ENCODE measurements at places on chromosomes 16 and 17.

GRCh38 chr17:36546418-36547093 lies 1.8 kb downstream of the GGNBP2 start:
- peak; percentile 60 for DNase-seq

DNA sequence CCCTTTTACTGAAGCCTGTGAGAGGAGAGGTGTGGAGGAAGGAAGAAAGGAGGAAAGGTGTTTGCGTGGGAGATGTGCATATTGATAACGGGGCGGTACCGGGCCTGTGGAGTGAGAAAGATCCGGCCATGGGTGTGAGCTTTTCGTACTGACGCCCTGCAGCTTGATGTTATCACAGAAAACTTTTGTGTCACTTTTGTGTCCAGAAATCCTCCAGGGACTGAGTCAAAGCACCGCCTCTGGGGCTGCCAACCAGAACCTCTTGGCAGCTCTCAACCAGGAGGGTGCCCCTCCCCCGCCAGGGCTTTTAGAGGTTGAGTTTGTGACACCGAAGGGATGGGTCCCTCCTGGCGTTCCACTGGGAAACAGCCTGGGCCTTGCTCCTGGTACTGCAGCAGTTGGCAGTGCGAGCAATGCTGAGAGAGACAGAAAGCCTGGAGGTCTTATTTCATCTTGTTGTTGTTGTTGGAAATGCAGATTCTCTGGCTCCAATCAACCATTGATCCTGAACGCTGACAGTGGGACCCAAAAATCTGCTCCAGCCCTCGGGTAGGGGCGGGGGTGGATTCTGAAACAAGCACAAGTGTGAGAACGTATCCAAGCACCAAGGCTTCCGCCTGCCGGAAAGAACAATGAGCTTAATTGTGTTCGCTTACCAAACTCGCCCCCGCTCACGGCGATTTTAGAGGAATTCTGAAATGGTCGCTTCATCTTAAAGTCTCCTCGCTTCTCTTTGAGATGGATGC lies 65.0 kb downstream of the CRISPLD2 start:
- no peak for DNase-seq

DNA sequence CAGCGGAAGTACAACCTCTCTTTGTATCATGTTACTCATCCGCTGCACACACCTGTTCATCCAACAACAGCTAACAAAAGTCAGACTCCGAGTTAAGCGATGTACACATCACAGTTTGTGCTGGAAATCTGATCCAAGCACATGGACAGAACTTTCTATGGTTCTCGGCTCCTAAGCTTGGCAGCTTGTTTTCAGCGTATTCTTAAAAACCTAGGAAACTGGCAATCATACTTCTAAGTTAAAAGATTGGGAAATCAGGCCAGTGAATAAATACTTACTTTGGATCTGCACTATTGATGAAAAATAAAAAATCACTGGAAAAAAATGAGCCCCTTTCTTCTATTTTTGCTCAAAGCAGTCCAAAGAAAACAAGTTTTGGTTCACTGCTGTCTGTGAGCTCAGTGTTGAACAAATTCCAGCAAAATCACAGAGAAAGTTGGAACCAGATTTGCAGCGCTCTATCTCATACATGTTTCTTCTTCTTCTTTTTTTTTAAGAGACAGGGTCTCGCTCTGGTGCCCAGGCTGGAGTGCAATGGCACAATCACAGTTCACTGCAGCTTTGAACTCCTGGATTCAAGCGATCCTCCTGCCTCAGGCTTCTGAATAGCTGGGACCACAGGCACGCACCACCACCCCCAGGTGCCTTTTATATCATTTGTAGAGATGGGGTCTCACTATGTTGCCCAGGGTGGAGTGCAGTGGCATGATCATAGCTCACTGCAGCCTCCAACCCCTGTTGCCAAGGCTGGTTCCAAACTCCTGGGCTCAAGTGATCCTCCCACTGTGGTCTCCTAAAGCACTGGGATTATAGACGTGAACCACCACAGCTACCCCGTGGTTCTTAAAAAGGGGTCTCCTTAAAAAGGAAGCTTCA lies 71.6 kb upstream of the CREBBP start:
- no peak for DNase-seq

DNA sequence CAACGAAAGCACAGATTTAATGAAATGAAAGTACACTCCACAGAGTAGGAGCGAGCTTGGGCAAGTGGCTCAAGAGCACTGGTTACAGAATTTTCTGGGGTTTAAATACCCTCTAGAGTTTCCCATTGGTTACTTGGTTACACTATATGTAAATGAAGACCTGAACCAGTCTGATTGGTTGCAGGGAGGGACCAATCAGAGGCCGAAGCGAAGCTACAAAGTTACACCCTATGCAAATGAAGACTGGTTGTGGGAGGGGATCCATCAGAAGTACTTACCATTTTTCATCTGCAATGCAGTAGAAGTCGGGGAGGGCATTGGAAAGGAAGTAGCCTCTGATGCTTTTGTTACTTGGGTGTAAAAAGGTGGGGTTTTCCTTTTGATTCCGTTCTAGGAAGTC lies 132.0 kb downstream of the PMP22 start:
- no peak for DNase-seq

DNA sequence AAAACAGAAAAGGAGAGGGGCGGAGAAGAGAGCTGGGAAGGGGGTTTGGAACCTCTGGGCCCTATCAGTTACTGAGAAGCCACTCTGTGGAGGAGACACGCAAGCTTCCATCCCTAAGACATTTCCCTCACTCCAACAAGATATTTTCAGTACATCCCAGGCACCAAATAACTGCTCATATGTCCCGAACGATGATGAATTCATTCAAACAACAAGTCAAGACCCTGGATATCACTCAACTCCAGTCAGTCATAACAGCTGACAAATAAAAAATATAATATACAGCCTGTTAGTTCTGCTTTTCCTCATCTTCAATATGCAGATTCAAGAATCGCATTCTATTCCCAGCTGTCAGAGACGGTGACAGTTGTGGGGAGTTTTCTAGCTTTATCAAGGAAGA lies 104.0 kb upstream of the ZFHX3 start:
- DNase-seq = no peak

GRCh38 chr17:34680151-34680550 lies 100.8 kb downstream of the TMEM132E start:
- DNase-seq = no peak

GRCh38 chr16:25912321-25912720 lies 220.6 kb downstream of the HS3ST4 start:
- DNase-seq = no peak

DNA sequence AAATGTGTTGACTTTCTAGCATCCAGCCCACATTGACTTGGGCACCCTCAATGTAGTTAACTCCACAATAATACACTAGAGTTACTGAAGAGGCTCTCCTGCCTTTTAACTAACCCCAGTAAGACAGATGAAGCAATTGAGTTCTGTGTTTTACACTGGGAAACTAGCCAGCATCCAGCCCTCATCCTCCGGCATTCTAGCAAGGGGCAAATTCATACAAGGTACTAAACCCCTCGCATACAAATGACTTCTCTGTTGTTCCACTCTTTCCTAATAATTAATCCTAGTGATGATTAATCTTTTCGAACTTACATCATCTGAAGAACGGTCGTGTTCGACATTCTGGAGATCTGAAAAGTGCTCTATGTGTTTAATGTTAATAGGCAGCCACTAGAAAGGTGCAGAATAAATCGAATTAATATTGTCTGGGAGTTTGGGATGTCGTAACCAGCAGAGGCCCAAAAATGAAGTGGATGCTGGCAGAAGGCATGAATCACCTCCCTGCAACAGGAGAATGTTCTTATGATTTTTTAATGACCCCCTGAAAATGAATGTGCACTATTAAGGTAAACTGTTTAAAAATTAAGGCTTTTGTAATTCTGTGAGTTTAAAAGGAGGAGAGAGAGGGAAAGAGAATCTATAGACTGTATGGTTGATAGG lies 249.4 kb downstream of the SNX29 start:
- no peak for DNase-seq

DNA sequence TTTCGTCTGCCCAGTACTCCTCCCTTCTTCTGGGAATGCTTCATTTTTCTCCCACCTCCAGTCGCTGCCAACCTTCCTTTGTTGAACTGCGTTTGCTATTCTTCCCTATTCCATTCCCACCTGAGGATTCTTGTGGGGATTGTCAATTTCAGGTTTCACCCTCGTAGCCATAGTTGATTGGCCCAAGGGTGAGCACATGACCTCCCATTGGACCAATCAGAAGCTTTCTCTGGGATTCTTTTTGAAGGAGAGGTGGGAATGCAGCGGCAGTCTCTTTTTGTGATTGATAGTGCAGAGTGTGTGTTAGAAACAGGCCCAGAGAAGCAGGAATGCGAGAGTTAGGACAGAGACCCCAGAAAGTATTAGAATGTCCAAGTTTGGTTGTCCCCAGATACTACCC lies 49.1 kb upstream of the GPRC5B start:
- no peak for DNase-seq

- no peak for DNase-seq
These were observed 6.7 kb downstream of the SYNGR2 start for GRCh38 chr17:78174870-78175642.

GRCh38 chr16:59180083-59180476 lies 446.0 kb upstream of the GOT2 start:
- no peak for DNase-seq

GRCh38 chr16:88508376-88508867 lies 55.3 kb downstream of the ZFPM1 start:
- no peak for DNase-seq

DNA sequence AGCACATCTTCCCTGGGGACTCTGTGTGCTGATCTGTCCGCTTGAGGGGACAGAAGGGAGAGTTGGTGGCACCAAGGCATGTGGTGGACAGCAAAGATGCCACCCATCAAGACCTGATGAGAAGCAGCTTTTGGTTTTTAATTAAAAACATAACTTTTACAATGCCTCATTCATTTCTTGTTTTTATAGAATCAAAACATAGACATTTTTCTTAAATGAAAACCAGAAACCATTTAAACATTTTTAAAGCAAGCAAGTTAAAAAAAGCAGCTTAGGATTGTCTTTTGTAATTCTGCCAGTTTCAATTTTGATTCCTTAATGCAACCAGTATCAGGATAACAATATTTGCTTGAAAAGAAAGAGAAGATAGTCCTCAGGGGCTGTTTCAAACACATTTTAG lies 123.7 kb upstream of the AXIN2 start:
- no peak for DNase-seq

GRCh38 chr17:66190738-66191592 lies 968 bp downstream of the CEP112 start:
- DNase-seq = peak; percentile 60

- DNase-seq = no peak
These were observed 3.3 kb downstream of the SLFN14 start for GRCh38 chr17:35557353-35557752.

GRCh38 chr16:67242138-67242730 lies 5.0 kb downstream of the FHOD1 start:
- DNase-seq = no peak

- no peak for DNase-seq
These were observed 14.3 kb downstream of the ZP2 start for GRCh38 chr16:21197112-21197511.

GRCh38 chr16:67449336-67449735 lies 18.4 kb downstream of the HSD11B2 start:
- DNase-seq = no peak

- no peak for DNase-seq
These were observed 22.7 kb downstream of the NQO1 start for GRCh38 chr16:69703638-69704037.

- DNase-seq = peak; percentile 46
These were observed 46.3 kb downstream of the PRKCA start for GRCh38 chr17:66348584-66349165.

DNA sequence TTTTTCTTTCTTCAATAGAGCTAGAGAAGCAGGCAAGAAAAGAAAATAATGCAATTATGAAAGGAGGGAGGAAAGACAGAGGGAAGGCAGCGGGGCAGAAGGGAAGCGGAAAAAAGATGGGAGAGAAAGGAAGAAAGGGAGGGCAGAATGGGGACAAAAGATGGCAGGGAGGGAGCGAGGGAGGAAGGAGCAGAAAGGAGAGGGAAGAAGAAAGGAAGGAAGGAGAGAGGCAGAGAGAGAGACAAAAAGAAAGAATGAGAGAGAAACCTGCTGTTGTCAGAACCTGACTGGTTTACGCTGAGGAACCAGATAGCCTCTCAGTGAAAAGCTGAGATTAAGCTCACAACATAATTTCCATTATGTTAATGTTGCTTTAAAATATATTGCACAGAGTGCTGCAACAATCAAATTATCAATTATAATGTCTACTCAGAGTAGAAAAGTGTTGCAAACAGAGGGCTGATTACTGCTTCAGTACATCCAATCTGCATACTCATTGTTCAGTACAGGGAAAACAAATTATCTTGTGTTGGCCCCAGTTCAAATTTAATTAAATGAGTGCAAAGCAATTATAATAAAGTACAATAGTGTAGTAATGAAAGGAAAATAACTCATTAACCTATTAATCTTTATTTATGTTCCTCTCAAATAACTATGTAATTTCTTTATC lies 32.0 kb upstream of the TOX3 start:
- no peak for DNase-seq

DNA sequence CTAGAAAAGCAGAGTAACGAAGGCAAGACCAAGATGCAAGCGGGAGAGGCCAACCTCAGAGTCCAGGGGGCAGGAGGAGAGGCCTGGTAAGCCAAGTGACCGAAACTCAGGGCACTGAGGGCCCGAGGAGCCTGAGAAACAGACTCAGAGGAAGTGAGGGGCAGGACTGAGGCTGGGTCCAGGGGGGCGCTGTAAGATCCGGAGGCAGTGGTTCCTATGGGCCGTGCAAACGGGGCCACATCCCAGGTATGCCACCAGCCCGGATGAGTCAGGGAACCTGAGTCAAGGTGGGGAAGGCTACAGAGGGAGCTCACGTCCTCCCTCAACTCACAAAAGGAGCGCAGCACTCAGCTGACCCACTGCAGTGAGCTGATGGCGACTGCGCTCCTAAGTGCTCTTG lies 8.3 kb downstream of the ZDHHC7 start:
- DNase-seq = no peak

DNA sequence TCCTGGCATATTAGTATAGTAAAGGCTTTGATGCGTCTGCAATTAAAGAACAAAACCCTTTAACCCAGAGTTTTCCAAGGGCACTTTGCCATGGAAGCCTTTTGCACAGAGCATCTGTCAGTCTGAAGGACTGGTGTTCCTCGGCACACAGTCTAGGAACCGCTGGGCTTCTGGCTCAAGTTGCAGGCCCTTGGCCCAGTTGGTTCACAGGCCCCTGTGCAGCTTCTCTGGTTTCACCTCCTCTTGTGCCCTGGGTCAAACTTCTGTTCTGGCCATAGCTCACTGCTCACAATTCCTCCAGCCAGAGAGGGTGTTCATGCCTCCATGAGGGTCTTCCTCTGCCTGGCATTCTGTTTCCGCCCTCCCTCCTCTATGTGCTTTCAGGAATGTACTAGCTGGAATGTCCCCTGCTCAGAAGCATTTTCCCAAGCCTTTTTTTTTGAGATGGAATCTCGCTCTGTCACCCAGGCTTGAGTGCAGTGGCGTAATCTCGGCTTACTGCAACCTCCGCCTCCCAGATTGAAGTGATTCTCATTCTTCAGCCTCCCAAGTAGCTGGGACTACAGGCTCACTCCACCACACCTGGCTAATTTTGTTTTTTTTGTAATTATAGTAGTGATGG lies 34.5 kb upstream of the TEX2 start:
- no peak for DNase-seq

- DNase-seq = no peak
These were observed 18.6 kb downstream of the PSMD12 start for GRCh38 chr17:67347826-67348225.
